ENCODE measurements at places on chromosomes 3 and 15.

DNA sequence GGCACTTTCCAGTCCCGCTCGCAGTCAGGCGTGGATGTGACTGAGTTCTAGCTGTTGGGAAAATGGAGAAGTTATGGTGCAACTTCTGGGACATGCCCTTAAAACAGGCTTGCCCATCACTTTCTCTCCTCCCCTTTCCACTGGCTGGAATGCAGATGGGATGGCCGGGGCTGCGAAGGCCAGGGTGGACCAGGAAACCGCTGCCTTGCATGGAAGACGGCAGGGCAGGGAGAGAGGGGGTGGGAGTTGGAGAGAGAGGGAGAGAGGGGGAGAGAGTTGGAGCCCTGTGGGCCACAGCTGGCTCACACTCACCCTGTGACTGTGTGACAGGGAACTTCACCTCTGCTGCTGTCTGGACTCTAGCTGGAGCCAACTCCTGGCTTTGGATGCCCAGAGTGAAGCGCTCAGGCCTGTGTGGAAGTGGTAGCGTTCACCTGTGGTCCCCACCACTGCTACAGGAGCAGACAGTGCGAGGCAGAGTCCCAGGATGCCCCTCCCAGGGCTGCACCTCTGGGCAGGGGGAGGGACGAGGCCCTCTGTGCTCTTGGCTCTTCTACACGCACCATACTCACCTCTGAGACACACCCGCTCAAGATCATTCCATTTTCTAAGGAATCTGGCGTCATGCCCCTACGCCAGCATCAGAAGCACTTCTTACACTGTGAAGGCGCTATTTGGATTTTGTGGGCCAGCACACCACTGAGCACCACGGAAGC is 36.6 kb downstream of the KLHL25 start:
- no peak for DNase-seq

- no peak for DNase-seq
Observed at GRCh38 chr15:74295800-74296199, 59.7 kb downstream of the CCDC33 start.

- DNase-seq = peak; percentile 7
Observed at GRCh38 chr3:184786280-184786941, 25.6 kb upstream of the VPS8 start.

GRCh38 chr3:119973018-119973646 is 121.1 kb downstream of the GSK3B start:
- no peak for DNase-seq

DNA sequence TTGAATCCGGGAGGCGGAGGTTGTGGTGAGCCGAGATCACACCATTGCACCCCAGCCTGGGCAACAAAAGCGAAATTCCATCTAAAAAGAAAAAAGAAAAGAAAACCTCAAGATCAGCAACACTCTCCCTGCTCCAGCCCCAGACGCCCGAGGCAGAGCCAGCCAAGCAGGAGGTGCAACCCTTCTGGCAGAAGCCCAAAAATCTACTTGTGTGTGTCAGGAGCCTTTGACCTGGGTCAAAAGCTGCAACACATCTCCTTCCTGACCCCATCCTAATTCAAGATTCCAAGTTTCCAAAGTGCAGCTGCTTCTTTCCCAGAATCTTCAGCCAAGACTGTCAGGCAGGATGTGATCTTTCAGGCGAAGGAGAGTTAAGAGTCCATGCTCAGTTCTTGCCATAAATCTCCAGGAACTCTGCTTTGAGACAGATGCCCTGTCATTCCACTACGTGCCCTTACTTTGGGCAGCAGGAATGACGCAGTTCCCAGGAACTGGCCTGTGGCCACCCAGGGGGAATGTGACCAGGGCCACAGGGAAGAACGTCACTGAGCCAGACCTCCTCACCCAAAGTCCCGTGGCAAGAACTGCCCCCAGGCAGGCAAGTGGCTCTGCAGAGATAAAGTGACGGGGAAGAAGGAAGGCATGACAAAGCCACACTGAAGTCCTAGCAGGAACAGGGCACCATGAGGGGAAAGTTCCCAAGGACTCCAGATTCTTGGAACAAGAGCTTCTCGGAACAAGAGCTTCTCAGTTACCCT is 39.4 kb downstream of the SH3BP5 start:
- peak; percentile 51 for DNase-seq

DNA sequence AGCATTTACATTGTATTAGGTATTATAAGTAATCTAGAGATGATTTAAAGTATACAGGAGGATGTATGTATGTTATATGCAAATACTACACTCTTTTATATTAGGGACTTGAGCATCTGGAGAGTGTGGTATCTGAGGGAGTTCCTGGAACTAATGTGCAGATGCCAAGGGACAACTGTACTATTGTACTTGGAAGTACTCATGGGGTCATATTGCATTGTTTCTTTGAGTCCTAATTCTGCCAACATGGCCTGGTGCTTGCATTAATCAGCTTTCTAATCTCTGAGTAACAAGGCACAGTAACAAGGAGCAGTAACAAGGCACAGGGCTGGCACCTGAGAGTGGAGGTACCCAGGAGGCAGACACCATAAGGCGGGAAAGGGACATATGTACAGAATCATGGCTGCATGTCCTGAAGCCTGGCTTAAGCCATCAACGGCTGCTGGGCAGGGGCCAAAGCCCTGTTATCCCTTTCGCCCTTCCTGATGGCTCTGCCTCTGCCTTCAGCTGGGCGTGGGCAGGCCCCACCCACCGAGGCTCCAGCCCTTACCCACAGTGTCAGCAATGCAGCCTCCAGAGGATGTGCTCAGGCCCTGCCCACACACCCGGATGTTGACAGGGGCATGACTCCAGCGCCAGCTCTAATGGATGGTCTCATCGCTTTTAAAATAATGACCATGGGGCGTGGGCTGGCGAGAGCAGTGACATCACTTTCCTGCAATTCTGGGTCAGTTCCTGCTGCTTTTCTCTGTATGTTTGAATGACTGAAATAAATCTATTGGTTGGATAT is 22.9 kb downstream of the CEMIP start:
- no peak for DNase-seq

- DNase-seq = no peak
Observed at GRCh38 chr3:191070762-191071403, 128.2 kb upstream of the OSTN start.

DNA sequence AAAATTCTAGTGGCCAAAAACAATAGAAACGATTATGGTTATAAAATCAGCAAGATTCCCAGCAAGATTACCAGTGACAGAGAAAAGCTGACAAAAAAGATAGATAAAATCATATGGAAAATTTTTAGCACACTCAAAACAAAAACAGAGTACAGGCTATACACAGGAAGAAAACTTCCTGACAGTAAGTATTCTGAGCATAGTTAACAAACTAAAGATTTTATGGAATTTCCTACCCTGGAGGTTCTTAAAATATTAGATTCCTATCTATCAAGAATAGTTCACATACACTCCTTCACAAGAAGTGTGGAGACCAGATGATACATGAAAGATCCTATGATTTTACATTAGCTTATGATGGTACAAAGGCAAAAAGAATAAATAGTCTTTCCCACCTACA is 50.8 kb downstream of the ZNF148 start:
- no peak for DNase-seq

DNA sequence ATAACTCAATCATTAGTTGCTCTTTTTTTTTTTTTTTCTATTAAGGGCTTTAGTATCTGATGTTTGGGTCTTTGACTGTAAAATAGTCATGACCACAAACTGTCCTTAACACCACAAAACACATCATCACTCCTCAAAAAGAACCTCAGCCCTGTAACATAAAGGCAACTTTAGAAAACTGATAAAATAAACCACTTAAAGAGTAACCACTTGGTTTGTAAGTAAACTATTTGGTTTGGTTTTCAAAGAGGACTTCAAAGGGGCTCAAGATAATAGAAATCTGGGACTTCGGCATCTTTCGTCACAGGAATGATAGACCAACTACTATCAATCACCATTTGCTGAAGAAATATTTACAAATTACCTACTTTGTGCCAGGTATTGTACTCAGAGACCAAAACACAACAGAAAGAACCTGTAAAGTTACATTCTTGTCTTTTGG is 167.8 kb downstream of the FOXP1 start:
- DNase-seq = peak; percentile 26

DNA sequence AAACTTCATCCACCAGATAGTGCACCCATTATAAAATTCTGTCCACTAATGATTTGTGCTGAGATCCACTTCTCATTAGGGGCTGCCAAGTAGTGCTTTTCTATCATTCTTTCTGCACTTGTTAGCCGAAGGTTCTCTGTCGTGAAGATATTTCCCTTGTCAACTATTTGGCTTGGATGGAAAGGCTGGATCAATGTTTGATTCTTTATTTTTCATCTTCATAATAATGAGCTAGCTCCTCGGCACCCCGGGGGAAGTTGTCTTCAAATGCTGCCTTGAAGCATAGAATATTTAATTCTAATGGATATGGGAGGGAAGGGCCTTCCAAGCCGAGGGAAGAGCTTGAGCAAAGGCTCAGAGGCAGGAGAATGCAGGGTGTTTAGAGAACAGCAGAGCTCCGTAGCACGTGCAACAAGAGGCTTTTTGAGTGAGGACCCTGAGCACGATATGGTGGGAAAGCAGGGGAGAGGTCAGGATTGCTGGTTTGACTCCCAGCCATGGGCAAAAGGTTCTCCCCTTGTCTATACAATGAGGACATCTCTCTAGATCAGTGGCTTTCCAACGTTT is 16.3 kb upstream of the MUC20 start:
- no peak for DNase-seq

DNA sequence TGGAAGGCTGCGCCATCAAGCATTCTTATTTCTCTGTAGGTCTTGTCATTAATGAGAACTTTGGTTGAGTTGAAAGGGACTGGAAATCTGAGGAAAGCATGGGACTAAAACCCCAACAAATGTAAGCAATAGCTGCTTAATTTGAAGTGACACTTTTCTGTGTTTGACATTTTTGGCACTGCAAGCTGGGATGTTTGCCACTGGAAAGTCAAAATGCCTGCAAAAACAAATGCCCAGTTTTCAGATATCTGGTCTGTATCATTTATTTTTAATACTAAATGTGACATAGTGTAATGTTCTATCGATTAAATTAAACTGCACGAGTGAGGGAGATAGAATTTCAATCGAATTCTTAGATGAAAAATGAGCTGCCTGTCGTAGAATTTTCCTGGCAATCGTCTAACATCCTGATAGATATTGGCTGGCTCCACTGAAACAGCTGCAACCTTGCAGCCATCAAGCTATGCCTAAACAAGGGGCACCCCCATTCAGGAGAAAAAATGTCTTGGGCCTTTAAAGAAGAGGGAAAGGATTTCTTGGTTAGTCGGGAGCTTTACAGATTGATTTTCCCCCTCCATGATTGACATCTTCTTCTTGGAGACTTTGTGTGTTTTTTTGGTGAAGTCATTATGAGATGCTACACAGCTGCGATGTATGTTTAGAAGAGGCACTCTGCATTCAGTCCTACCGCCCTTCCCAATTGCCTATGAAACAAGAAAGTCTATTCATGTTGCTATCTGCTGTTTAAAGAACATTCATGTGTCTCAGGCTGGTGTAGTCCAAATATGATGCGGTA is 316.7 kb upstream of the TBL1XR1 start:
- no peak for DNase-seq

DNA sequence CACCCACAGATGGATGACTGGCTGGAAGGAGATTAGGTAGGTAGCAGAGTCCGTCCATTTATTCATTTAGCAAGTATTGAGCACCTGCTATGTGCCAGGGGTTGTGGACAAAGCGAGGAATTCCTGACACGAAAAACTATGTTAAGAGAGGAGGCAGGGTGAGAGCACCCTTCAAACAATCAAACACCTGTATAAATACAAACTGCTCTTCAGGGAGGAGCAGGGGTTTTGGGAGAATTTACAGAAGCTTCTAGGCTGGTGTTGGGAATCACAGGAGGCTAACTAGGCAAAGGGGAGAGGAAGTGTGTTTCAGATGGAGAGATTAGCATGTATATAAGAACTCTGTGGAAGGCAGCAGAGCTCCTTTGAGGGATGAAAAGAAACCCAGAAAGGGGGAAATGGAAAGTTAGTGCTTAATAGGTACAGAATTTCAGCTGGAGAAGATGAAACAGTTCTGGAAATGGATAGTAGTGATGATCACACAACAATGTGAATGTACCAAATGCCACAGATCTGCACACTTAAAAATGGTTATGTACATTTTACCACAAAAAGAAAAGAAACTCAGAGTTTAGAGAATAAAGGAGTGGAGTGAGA is 805 bp upstream of the SEC22C start:
- DNase-seq = peak; percentile 74

DNA sequence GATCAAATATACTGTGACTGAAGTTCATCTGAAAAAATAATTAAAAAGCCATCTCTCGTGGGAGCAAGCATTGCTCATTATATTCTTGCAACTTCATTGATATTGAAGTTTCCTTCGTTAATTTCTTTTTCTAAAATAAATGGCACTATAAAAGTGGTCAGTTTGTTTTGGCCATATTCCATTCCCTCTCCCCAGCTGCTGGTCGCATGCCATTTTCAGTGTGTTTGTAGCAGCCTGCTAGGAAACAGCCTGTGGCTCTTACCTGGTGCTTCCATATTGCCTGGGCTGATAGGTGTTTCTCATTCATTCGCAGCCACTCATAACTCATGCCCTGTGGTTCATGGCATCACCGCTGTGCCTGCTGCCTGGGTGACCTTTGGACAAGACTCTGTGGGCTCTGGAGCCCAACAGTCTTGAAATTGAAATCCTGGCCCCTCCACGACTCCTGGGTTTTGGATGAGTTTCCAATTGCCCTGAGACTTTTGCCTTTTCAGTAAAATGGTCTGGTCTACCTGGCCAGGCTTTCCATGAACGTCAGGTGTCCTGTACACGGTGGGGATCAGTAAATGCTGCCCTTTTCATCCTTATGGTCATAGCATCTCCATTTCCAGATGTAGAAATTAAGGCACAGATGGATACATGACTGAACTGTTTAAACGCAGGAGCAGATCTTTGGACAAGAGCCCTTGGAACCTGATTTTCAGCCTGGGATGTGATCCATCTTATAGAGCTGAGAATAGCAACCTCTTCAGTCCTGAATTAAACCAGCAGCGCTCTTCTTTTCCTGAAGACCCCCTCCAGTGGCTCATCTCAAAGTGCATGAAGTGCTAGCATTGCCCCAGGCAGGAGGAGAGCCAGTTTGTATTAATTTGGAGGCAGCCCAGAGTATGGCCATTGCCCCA is 69.4 kb downstream of the SLCO3A1 start:
- no peak for DNase-seq

- peak; percentile 40 for DNase-seq
Observed at GRCh38 chr3:177321819-177322218, 124.5 kb upstream of the TBL1XR1 start.

- no peak for DNase-seq
Observed at GRCh38 chr3:160154033-160154432, 71.2 kb upstream of the C3orf80 start.

DNA sequence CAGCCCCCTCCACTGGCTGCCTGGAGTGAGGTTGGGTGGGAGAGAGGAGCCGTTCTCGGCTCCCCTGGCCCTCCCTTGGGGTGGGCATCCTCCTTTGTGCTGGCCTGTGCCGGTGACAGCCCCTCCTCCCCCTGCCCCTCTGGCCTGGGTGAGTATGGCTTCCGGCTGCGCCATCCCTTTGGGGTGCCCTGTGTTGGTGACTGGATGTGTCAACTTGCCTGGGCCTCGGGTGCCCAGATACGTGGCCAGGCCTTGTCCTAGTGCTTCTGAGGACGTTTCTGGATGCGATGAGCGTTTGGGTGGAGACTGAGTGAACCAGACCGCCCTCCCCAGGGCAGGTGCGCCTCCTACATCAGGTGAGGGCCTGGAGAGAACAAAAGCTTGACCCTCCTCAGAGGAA is 59.7 kb downstream of the PLXNA1 start:
- no peak for DNase-seq
